ENCODE measurements at places on chromosomes 16 and 17.

- no peak for DNase-seq
Observed at GRCh38 chr17:40529991-40530390, 28.6 kb upstream of the TNS4 start.

DNA sequence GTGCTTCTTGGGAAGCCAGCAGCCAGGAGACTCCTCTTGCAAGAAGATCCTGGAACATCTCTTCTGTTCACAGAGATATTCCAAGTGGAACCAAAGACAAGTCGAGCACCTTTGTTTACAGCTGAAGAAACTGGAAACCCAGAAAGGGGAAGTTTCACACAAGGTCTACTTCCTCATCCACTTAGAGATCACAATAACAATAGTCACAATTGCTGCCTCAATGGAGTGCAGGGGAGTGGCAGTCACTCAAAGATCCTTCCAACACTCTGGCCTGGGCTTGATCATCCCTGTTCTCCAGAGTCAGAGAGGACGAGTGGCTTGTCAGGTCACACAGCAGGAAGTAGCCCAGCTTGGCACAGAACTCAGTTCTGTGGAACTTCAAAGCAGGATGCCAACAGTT lies 46.9 kb upstream of the SIAH1 start:
- no peak for DNase-seq

DNA sequence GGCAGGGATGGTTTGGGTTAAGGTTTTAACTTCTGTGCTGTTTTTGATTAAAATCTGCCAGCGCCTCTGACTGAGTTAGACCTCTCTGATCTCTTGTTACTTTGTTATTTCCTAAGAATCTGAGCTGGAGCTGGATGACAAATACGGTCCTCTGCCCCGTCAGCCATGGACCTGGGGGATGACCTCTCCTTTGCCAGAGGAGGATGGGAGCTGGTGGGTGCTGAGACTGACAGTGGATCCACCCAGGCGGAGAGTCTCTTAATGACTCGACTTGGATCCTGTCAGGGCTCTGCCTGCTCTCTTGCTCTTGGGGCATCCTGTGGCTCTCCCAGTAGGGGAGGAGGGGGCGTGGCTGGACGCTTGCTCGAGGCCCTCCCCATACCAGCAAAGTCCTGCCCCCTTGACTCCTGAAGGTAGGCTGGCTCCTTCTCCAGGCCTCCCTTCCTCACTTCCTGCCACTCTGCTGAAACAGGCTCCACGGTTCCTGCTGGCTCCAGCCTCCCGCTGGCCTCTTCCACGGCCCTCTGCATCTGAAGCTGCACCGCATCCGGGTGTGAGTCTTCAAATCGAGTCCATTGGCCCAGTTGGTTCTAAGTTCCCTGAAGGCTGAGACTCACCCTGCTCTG lies 24.8 kb upstream of the MAP3K14 start:
- DNase-seq = no peak

DNA sequence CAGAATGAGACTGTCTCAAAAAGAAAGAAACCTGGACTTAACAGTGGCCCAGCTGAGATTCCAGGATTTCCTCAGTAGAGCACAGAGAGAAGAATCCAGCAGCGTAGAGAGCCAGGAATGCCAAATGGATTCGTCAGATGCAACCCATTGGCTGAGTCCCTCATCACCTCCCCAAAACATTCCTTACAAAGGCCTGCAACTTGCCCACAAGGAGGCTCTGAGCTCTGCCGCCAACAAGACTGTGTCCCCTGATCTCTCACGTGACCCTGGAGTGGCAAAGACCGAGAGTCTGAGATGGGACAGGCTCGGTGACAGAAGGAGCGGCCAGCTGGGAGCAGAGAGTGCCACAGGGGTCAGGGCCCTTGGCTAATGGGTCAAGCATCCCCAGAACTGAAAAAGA lies 6.9 kb upstream of the CHMP6 start:
- DNase-seq = no peak

GRCh38 chr16:51271156-51271701 lies 120.2 kb upstream of the SALL1 start:
- DNase-seq = no peak

DNA sequence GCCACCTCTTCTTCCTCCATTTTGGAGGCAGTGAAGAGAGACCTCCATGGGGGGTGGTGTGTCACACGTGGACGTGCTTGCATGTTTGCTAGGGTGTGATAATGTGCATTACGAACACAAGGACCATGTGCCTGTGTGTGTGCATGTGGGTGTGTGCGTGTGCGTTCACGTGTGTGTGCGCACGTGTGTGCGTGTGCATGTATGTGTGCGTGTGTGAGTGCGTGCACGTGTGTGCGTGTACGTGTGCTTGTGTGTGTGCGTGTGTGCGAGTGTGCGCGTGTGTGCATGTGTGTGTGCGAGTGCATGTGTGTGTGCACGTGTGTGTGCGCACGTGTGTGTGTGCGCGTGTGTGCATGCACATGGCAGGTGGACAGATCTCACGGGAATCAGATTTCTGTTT lies 29.5 kb downstream of the RNF213 start:
- no peak for DNase-seq

- no peak for DNase-seq
Observed at GRCh38 chr16:9378876-9379275, 287.4 kb downstream of the HAPSTR1 start.

DNA sequence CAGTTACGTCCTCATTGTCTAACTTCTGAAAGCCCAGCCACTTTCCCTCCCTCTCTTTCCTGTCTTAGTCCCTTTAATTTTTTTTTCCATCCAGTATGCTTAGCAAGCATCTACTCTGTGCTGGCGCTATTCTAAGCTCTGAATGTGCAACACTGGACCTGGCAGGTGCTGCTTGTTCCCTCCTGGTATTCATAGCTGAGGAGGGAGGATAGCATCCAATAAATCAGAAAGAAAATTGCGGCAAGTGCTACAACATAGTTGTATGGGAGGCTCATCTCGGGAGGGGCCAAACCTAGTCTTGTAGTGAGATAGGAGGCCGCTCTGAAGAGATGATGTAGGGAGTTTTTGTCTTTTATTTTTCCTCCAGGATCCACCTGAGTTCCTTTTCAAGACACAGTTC lies 457.3 kb upstream of the HSBP1 start:
- no peak for DNase-seq

GRCh38 chr17:79654960-79655382 lies 44.1 kb upstream of the RBFOX3 start:
- no peak for DNase-seq

GRCh38 chr16:19757026-19757425 lies 39.0 kb downstream of the IQCK start:
- no peak for DNase-seq

- DNase-seq = no peak
Observed at GRCh38 chr17:49387498-49388289, 25.6 kb upstream of the ZNF652 start.

Data from cerebellar nuclear complex (tissue), 1 donor.